ENCODE measurements at places on chromosomes 5 and 9.
A peak's percentile ranks its signal among the peaks of the same experiment; 100 is the strongest.

DNA sequence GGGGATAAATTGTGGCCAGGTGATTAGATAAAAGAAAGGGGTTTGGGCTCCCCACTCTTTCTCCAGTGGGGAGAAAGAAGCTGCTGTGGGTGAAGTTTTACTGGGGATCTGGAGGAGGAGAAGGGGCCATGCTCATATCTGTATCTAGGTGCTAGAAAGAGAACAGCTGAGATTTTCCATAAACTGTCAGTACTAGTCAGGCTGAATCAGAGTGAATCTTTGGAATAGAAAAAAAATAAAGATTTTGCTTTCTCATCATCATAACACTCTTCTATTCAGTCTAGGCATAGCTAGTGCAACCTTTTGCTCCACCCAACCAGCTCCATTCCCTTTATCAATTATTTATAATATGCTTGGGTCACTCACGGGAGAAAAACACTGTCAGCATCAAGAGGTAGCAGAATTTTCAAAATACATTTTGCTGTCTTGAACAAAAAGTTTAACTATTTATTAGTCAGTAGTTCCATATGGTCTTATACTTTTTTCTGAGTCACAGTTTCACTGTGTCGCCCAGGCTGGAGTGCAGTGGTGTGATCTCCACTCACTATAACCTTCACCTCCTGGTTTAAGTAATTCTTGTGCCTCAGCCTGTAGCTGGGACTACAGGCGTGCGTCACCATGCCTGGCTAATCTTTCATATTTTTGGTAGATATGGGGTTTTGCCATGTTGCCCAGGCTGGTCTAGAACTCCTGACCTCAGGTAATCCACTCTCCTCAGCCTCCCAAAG lies 21.3 kb upstream of the ERMP1 start:
- H3K4me1 ChIP-seq: peaks cover 7% of the 10 kb centered on the region
- H3K27me3 ChIP-seq: no peaks in the 10 kb centered on the region
- H3K36me3 ChIP-seq: no peaks in the 10 kb centered on the region
- no peak for DNase-seq

DNA sequence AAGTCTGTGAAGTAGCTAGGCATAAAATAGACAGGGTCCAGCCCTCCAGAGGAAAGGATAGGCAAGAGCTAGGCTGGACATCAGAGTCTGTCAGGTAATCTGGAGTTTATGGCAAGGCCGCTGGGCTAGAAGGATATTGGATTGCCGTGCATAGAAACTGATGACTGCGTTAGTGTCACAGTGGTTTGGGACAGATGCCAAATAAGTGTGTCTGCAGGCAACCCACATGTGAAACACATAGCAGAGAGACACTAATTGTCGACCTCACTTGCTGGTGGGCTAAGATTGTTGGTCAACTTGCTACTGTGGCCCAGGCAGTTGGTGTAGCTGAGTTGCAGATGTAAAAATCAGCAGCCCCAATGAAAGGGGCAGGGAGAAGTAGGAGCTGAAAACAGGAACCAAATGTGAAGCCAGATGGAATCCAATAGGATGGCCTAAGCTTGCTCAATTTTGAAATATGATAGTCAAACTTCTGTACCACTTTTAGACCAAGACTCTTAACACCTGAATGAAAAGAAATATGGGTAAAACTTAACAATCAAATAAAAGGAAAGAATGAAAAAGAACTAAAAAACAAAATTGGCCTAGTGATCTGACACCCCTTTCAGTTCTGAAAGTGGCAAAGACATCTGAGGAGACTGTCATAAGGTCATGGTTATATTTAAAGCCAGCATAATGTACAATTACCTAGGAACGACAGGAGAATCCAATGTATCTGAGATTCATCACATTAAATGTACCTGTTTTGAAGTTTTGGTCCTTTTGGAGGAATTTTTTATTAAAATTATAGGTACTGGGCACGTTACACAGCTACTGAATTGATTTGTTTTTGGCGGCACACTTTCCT lies 243.3 kb upstream of the ACTBL2 start:
- no peaks in the 10 kb centered on the region for H3K27me3 ChIP-seq
- H3K4me1 ChIP-seq: no peaks in the 10 kb centered on the region
- no peak overlapping the region for H3K4me3 ChIP-seq
- DNase-seq: no peak

GRCh38 chr5:21049901-21050300 lies 1061.9 kb upstream of the CDH18 start:
- no peak overlapping the region for H3K27ac ChIP-seq
- H3K4me3 ChIP-seq: no peak overlapping the region
- no peaks in the 10 kb centered on the region for H3K4me1 ChIP-seq
- H3K36me3 ChIP-seq: no peaks in the 10 kb centered on the region
- H3K27me3 ChIP-seq: no peaks in the 10 kb centered on the region

GRCh38 chr5:111266491-111266890 lies 42.3 kb downstream of the CAMK4 start:
- H3K4me1 ChIP-seq: peaks cover 3% of the 10 kb centered on the region
- DNase-seq: no peak
- no peaks in the 10 kb centered on the region for H3K27me3 ChIP-seq
- no peak overlapping the region for H3K27ac ChIP-seq
- H3K4me3 ChIP-seq: no peak overlapping the region

DNA sequence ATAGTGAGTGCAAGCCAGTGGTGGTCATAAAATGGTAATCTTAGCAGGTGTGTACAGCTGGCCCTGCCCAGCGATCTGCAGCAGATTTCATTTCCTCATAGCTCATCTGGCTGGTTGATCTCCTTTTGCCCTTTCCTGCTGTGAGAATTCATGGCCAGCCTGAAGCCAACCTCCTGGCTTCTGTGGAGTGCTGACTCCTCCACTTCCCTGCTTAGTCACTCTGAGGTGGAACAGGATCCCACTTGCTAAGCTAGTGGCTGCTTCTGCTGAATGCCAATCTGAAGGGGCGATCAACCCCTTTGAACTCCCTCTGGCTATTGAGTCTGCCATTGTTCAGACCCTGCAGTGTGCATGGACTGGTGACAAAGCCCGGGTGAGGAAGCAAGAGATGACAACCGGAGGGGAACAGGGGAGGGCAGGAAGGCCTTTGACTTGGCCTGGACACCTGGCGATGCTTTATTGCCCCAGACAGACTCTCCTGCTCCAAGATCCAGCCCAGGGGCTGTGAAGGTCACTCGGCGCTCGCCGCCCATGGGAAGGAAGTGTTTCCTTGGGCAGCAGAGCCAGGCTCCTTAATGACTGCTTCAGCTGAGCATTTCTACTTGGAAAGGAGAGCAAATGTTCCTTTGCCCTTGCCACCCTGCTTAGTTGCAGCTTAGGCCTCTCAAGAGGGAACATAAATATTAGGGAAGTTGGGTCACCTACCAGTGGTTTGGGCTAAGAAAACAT lies 341.1 kb downstream of the ZSWIM6 start:
- H3K27ac ChIP-seq: no peak overlapping the region
- no peak for DNase-seq
- H3K27me3 ChIP-seq: no peaks in the 10 kb centered on the region
- no peak overlapping the region for H3K4me3 ChIP-seq

- no peak for DNase-seq
- no peak overlapping the region for H3K4me3 ChIP-seq
- no peaks in the 10 kb centered on the region for H3K27me3 ChIP-seq
- no peaks in the 10 kb centered on the region for H3K4me1 ChIP-seq
- H3K36me3 ChIP-seq: no peaks in the 10 kb centered on the region
Observed at GRCh38 chr5:168302785-168303184, 11.3 kb downstream of the WWC1 start.

- H3K4me3 ChIP-seq: no peak overlapping the region
- H3K27ac ChIP-seq: no peak overlapping the region
- no peaks in the 10 kb centered on the region for H3K4me1 ChIP-seq
- H3K36me3 ChIP-seq: no peaks in the 10 kb centered on the region
Observed at GRCh38 chr9:90169490-90169889, 473.1 kb downstream of the DIRAS2 start.

- H3K27me3 ChIP-seq: no peaks in the 10 kb centered on the region
- peak overlapping the region; percentile 86 for H3K27ac ChIP-seq
- peak overlapping the region; percentile 59 for H3K4me3 ChIP-seq
- H3K4me1 ChIP-seq: peaks cover 67% of the 10 kb centered on the region
- H3K36me3 ChIP-seq: no peaks in the 10 kb centered on the region
Observed at GRCh38 chr5:1105350-1106265, 6.3 kb downstream of the SLC12A7 start.

GRCh38 chr9:33684831-33685230 lies 110.5 kb upstream of the PRSS3 start:
- H3K36me3 ChIP-seq: no peaks in the 10 kb centered on the region
- no peak overlapping the region for H3K4me3 ChIP-seq
- H3K27me3 ChIP-seq: no peaks in the 10 kb centered on the region
- no peak for DNase-seq
- no peaks in the 10 kb centered on the region for H3K4me1 ChIP-seq

- H3K27me3 ChIP-seq: no peaks in the 10 kb centered on the region
- no peaks in the 10 kb centered on the region for H3K36me3 ChIP-seq
- no peak for DNase-seq
- no peak overlapping the region for H3K27ac ChIP-seq
- no peaks in the 10 kb centered on the region for H3K4me1 ChIP-seq
- no peak overlapping the region for H3K4me3 ChIP-seq
Observed at GRCh38 chr5:119913425-119913824, 284.1 kb downstream of the FAM170A start.

DNA sequence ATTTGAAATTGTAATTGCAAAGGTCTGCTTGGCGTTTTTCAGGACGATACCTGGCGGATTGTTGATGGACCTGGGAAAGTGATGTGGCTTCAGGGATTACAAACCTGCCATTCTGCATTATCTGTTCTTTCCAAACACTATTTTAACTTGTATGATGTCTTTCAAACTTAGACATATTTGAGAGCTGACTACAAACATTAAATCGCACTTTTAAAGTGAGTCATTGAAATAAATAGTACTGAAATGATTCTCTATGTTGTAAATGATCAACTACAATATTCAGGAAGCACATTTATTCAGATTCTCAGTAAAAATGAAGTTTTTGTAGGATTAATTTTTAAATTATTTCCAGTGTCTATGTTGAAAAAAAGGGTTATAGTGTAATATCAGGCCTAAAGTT lies 32.3 kb upstream of the TMEM171 start:
- no peaks in the 10 kb centered on the region for H3K27me3 ChIP-seq
- H3K4me3 ChIP-seq: no peak overlapping the region
- no peaks in the 10 kb centered on the region for H3K36me3 ChIP-seq
- H3K27ac ChIP-seq: no peak overlapping the region
- no peak for DNase-seq
- H3K4me1 ChIP-seq: no peaks in the 10 kb centered on the region

DNA sequence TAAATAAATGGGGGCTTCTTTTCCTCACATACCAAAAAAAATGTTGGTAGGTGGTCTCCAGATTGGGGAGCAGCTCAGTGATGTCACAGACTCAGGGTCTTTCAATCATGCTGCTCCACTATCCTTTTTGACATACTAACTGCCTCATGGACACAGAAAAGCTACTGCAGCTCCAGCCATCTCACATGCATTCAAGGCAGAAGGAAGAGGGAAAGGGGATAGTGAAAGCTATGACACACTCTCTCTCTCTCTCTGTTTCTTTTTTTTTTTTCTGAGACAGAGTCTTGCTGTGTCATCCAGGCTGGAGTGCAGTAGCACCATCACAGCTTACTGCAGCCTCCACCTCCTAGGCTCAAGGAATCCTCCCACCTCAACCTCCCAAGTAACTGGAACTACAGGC lies 7.9 kb upstream of the ADGRD2 start:
- no peak overlapping the region for H3K27ac ChIP-seq
- H3K27me3 ChIP-seq: no peaks in the 10 kb centered on the region
- no peaks in the 10 kb centered on the region for H3K36me3 ChIP-seq
- no peaks in the 10 kb centered on the region for H3K4me1 ChIP-seq

DNA sequence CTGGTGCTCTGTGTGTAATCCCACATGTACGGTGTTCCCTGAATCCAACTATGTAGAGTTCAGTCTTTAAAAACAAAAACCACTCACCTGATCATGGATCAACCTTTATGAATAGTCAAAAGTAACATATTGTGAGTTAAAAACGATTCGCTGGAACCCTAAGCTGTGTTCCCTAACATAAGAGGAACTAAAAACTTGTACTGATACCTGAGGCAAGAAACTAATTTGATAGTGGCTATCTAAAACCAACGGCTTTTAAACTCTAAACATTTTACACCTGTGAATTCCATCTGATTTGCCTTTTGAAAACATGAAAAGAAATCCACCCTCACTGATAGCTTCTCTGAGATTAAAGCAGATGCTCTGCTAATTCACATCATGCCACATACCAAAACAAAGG lies 101.5 kb downstream of the DEPDC1B start:
- H3K4me3 ChIP-seq: no peak overlapping the region
- H3K4me1 ChIP-seq: no peaks in the 10 kb centered on the region
- DNase-seq: no peak
- H3K27ac ChIP-seq: no peak overlapping the region
- H3K36me3 ChIP-seq: no peaks in the 10 kb centered on the region
- H3K27me3 ChIP-seq: no peaks in the 10 kb centered on the region

DNA sequence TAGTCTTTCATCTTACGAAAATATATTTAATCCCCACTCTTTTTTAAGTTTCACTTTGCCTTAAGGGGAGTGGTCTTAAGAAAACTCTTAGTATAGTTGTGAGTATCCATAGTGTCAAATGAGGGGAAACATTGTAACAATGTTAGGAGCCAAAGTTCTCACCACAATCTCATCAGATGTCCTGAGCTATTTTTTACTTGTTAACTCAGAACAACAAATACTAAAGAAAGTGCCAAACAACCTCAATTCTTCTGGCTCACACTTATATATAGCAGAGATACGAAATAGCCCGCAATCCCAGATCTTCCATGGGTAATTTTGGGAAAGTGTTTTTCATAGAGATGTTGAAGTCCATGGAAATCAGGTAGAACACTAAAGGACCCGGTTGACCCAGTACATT lies 194.0 kb upstream of the DMRT1 start:
- no peak overlapping the region for H3K4me3 ChIP-seq
- H3K27me3 ChIP-seq: no peaks in the 10 kb centered on the region
- no peak for DNase-seq
- H3K36me3 ChIP-seq: no peaks in the 10 kb centered on the region
- H3K4me1 ChIP-seq: peaks cover 10% of the 10 kb centered on the region
- H3K27ac ChIP-seq: no peak overlapping the region

- DNase-seq: no peak
- no peaks in the 10 kb centered on the region for H3K36me3 ChIP-seq
- no peaks in the 10 kb centered on the region for H3K27me3 ChIP-seq
- no peaks in the 10 kb centered on the region for H3K4me1 ChIP-seq
Observed at GRCh38 chr5:114249823-114250222, 112.0 kb upstream of the KCNN2 start.

DNA sequence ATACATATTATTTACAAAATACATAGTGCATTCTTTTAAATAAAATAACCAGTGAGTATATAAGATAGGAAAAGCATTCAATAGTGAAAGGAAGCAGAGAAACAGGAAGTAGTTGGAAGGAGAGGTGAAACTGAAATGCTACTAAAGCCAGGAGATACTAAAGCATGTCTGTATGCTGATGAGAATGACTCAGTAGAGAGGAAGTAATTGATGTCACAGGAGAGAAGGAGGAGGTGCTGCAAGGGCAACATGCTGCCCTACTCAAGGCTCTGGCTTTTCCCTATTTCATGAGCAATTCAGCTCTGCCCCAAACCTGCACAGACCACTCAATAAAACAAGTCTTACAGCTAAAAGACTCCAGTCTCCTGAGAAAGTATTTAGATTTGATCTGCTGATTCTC lies 108.5 kb upstream of the TXNDC8 start:
- H3K36me3 ChIP-seq: no peaks in the 10 kb centered on the region
- DNase-seq: no peak
- no peak overlapping the region for H3K27ac ChIP-seq
- no peaks in the 10 kb centered on the region for H3K27me3 ChIP-seq
- H3K4me3 ChIP-seq: no peak overlapping the region
- no peaks in the 10 kb centered on the region for H3K4me1 ChIP-seq

Data from effector memory CD4-positive, alpha-beta T cell (primary cell).